ENCODE measurements at places on chromosomes 13 and 19. TPM values are rescaled to one million over a fixed set of nuclear protein-coding genes. Genes with fewer than 3 reads are reported as not detected.

DNA sequence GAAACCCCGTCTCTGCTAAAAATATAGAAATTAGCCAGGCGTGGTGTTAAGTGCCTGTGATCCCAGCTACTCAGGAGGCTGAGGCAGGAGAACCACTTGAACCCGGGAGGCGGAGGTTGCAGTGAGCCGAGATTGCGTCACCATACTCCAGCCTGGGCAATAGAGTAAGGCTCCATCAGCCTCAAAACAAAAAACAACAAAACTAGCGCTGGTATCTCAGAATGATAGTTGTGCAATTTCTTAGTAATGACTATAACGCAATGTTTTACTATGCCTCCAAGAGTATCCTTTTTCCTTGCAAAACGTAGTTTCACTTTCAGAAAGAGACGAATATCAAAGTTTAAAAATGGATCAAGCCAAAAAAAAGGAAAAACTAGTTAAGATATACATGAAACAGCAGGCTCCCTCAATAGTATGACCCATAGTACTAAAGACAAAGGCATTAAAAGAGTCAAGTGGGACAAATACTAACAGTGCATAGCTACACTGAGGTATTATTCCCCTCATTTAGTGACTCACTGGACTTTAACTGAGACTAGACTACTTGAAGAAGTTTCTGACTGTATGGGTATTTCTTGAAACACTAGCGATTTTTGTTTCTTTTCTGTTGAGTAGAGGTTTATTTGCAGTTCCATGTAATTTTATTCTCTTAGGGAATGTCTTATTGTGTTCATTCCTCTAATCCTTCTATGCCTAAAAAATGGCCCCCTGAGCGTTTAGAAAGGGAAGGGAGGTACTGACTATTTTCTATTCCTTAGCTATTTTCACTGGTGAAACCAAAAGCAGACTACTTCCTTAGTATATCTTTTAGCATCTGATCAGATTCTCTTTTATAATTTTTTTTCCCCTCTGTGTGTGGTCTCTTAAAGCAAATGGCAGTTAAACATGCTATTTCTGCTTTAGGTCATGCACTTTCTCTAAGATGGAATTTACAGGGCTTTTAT lies 10.4 kb upstream of the ITM2B start:
- DNase-seq = no peak

DNA sequence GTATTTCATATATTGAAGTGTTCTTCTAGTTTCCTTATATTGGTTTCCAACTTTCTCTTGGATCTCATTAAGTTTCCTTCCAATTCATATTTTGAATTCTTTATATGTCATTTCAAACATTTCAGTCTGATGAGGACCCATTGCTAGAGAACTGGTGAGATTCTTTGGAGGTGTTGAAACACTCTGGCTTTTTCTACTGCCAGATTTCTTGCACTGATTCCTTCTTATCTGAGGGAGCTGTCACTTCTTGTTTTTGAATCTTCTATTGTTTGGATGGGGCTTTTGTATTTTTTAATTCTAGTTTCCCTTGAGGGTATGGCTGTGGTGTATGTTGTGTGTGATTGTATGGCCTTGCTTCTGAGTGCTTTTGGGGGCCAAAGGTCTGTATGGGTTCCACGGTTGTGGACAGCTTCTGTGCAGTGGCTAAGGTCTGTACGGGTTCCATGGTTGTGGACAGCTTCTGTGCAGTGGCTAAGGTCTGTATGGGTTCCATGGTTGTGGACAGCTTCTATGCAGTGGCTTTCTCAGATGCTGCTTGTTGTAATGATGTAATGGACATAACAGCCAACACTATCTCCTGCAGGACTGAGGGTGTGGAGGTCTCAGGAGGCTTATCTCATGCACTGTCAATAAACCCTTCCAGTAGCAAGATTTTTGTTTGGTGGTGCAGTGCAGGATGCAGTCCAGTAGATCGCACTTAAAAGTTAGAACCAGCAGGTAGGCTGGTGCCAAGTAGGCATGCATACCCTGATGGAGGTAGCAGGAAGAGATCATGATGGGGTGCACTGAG lies 36.8 kb downstream of the ACSBG2 start:
- DNase-seq = no peak

JAK3 gene
- total RNA-seq = 4.6 TPM

N4BP2L1 gene
- total RNA-seq = 0.47 TPM

GRCh38 chr19:40744554-40745401 lies 5.5 kb downstream of the ACTMAP start:
- DNase-seq = peak; percentile 14

KLK13 gene
- not detected for total RNA-seq

PEAK3 gene
- not detected for total RNA-seq

- peak; percentile 56 for DNase-seq
Measured at GRCh38 chr19:47497050-47497766, 13.2 kb upstream of the KPTN start.

DNA sequence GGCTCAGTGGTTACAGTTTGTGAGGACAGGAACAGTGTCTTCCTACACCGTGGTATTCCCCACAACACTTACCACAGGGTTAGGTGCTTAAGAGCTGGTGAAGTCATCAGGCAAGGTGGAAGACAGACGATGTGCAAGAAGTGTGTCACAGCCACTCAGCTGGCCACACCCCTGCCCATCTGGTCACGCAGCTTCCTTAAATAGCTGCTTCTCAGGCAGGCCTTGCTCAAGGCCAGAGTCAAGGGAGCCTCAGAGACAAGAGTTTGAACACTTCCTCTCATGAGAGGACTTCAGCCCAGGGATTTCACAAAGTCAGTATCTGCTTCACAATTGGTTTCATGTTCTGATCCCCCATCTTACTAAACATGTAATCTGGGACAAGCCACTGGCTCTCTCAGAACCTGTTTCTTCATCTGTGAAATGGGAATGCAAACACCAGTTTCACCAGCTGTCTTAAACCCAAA lies 80.3 kb upstream of the FRY start:
- DNase-seq = peak; percentile 52

- no peak for DNase-seq
Measured at GRCh38 chr13:32746474-32746873, 160.2 kb downstream of the PDS5B start.

MAMSTR gene
- total RNA-seq = 0.37 TPM

DNA sequence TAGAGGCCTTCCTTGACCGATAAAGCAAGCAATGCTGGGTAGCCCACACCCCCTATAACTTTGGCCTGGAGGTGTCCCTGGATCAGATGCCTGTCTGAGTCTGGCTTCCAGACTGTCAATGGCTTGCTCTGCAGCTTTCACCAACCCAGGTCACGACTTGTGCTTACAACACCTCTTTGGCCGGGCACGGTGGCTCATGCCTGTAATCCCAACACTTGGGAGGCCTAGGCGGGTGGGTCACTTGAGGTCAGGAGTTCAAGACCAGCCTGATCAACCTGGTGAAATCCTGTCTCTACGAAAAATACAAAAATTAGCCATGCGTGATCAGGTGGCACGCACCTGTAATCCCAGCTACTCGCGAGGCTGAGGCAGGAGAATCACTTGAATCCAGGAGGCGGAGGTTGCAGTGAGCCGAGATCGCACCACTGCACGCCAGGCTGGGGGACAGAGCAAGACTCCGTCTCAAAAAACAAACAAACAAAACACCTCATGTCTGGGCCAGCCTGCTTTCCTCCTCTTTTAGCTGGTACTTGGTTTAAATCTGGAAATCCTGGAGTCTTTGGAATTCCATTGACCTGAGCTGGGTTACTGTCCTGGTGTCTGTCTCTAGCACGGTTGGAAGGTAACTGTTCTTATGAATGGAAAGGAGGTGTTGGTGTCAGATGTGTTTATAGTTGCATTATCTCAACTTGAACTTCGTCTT lies 10.3 kb upstream of the GARRE1 start:
- no peak for DNase-seq

GPR12 gene
- total RNA-seq = not detected

GRCh38 chr13:76385586-76385985 lies 500.6 kb downstream of the KCTD12 start:
- no peak for DNase-seq

- no peak for DNase-seq
Measured at GRCh38 chr13:50459046-50459445, 384.4 kb downstream of the DLEU7 start.

SPRED3 gene
- total RNA-seq = 2.0 TPM

GRCh38 chr13:68078874-68079273 lies 848.7 kb upstream of the PCDH9 start:
- no peak for DNase-seq

GRCh38 chr13:92175330-92175729 lies 776.9 kb downstream of the GPC5 start:
- peak; percentile 2 for DNase-seq
